Stimulated activated CD4-positive, alpha-beta T cell treated with anti-CD3 and anti-CD28 coated beads, Interleukin-1b, Interleukin-23, amount 100 ng/mL, for 4 hours (primary cell): ENCODE measurements at places on chromosomes 3 and 15.

DNA sequence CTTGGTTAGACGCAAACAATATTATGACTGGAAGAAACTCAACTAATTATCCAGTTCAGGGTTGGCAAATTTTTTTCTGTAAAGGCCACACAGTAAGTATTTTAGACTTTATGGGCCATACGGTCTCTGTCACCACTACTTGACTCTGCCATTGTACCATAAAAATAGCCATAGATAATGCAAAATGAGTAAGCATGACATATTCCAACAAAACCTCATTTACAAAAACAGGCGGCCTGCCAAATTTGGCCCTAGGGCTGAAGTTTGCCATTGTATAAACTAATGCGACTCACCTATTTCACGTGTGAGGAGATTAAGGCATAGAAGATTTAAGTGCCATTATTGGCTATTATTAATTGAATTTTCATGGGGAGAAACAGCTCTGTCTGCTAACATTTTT is 116.8 kb upstream of the CNTN6 start:
- DNase-seq, result no peak

DNA sequence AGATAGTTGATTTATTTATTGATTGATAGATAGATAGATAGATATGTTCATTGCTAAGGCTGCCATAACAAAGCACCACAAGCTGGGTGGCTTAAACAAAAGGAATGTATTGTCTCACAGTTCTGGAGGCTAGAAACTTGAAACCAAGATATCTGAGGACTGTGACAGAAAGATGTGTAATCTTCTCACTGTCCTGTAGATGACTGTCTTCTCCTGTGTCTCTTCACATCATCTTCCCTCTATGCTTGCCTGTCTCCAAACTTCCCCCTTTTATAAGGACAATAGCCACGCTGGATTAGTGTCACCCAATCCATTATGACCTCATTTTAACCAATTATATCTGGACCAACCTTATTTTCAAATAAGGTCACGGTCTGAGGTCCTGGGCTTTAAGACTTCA is 40.9 kb downstream of the GNB4 start:
- no peak for DNase-seq

DNA sequence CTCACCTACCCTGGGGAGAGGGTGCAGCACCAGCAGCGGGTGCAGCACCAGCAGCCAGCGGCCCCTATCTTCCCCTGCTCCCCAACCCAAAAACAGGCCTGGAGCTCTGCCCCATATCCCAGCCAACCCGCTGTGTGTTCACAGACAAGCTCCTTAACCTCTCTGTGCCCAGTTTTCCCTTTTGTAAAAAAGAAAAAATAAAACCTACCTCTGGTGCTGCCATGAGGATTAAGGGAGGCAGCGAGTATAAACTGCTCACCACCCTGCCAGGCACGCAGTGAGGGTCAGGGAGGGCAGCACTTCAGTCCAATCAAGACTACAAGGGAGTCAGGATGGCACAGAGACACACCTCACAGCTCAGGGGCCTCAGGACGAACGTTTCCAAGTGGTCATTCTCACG is 163.3 kb downstream of the NUP210 start:
- no peak for DNase-seq

GRCh38 chr3:28449398-28449797 is 100.8 kb upstream of the AZI2 start:
- no peak for DNase-seq

- no peak for DNase-seq
These were observed 403.7 kb downstream of the SOX2 start for GRCh38 chr3:182115328-182116015.

DNA sequence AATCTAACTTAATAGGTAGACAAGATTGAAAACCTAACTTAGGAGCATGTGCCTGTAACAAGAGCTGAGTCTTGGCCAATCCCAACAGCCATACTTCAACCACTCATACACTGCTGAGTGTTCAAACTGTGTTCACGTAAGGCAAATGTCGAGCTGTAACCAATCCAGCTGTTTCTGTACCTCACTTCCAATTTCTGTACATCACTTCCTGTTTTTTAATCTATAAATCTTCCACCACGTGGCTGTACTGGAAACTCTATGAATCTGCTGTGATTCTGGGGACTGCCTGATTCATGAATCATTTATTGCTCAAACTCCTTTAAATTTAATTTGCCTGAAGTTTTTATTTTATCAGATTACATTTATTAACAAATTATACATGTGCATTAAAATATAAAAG is 44.6 kb upstream of the NEDD4 start:
- peak; percentile 6 for DNase-seq

- no peak for DNase-seq
These were observed 197.6 kb upstream of the CFAP20DC start for GRCh38 chr3:59247402-59247841.

GRCh38 chr3:180117381-180118163 is 80.8 kb upstream of the PEX5L start:
- no peak for DNase-seq

DNA sequence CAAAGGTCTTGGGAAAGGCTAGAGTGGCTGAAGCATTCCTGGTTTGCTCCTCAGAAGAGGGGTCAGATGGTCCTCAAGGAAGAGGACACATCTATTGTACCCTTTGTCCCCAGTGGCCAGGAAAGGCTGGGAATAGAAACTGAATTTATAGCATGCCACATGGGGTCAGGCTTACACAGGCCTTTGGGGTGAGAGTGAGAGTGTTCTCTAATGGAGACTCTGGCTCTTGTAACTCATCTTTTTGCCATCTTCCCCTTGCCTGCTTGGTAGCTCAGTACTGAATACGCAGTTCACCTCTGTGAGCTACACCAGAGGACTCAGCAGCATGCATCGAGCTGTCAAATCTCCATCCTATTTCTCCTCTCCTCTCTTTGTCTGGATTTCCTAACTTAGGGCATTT is 87.5 kb downstream of the ATP2B2 start:
- DNase-seq, result no peak

- DNase-seq, result no peak
These were observed 20.6 kb upstream of the FAM107A start for GRCh38 chr3:58597770-58598310.

- no peak for DNase-seq
These were observed 95.8 kb upstream of the CTDSPL start for GRCh38 chr3:37765591-37766488.

DNA sequence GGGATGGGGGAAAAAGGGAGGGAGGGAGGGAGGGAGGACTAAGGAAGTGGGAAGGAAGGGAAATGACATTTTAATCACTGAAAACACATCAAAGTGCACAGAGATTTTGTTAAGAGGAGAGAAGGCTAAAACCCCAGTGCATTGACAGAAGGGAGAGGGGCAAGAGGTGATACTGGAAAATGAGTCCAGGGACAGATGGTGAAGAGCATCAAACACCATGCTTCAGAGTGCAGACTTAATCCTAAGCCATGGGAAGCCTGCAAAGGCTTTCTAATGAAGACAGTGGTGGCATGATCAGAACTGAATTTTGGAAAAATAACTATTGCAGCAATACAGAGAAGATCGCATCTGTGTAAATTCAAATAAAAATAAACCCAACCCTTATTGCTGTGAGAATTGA is 41.8 kb downstream of the HGD start:
- no peak for DNase-seq

- no peak for DNase-seq
These were observed 41.1 kb downstream of the CTXND1 start for GRCh38 chr15:80210611-80211573.

DNA sequence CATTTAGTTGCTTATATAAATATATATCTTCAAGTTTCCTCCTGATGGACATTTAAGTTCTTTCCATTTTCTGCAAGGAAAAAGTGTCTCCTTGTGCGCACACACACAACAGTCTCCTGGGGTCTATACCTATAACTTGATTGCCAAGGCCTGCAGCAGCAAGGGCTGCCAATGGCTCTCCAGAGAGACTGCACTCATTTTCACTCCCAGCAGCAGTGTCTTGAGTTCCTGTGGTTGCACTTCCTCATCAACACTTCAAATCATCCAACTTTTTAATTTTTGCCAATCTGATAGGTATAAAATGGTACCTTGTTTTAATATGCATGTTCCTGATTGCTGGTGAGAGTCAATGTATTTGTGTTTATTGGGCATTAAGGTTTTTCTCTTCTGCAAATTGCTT is 23.1 kb downstream of the TNFAIP8L3 start:
- no peak for DNase-seq

DNA sequence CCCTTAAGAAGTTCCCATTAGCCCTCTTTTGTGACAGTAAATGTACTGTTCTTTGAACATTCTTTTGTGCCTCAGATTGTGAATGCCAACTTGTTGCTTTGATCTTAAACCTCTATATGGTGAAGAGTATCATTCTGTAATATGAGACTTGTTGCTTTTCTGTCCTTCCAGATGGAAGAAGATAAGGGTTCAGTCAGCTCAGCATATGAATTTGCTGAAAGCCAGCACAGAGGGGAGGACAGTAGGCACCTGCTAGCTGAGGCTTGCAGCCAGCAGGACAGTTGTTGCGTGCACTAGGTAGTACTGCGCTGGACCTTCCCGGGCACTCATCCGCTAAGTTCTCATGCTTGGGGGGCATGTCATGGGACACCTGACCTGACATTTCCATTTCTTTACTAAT is 74.7 kb downstream of the DCUN1D1 start:
- DNase-seq, result no peak

DNA sequence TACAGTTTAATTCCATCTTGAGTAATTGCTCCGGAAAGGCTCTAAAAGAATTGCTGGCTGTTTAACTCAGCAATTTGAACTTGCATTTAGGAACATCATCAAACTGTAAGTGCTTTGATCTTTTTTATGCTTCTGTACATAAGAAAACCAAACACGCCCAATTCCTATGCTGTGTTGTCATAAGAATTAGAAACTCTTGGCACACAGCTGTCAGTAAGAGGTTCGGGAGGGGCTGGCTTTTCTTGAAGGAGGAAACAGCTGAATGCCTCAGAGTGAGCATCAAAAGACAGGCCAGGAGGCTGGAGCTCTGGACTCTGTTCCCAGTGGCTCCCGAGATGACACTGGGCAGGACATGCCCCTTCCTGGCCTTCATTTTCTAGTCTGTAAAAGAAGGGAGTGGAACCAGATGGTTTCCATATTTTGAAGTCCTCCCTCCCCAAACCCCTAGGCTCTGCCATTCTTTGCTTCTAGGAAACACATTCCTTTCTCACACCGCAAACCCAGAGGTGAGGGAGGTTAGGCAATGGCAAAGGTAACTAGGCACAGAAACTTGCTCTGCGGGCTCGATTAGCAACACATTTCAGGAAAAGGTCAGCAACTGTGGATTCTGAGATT is 73.7 kb upstream of the DLG1 start:
- no peak for DNase-seq

GRCh38 chr3:179961071-179961702 is 75.5 kb downstream of the PEX5L start:
- DNase-seq, result no peak

- no peak for DNase-seq
These were observed 30.6 kb downstream of the CYP19A1 start for GRCh38 chr15:51307811-51308210.

GRCh38 chr3:109337393-109337792 is at the start of gene DPPA4:
Gene DPPA4, minus strand, starts transcription at chr3:109337546. Its CDS starts 29 bp downstream, at chr3:109337517.
- no peak for DNase-seq

DNA sequence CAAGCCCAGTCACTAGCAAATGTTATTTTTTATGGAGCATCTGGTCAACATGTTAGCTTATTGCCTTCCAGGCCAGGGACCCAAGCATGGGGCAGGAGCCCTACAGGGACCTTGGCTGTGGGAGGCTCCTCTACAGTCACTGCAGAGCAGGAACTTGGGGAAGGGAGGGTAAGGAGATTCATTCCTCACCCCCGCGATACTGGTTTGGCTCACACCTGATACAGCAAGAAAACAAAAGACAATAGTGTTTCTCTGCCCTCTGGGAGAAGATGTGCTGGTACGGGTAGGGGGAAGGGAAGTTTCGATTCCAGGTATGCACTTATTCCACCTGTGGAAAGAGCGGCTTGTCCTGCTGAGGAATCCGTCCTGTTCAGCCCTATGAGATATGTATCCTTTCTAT is 77.6 kb downstream of the SLC12A8 start:
- DNase-seq, result no peak

DNA sequence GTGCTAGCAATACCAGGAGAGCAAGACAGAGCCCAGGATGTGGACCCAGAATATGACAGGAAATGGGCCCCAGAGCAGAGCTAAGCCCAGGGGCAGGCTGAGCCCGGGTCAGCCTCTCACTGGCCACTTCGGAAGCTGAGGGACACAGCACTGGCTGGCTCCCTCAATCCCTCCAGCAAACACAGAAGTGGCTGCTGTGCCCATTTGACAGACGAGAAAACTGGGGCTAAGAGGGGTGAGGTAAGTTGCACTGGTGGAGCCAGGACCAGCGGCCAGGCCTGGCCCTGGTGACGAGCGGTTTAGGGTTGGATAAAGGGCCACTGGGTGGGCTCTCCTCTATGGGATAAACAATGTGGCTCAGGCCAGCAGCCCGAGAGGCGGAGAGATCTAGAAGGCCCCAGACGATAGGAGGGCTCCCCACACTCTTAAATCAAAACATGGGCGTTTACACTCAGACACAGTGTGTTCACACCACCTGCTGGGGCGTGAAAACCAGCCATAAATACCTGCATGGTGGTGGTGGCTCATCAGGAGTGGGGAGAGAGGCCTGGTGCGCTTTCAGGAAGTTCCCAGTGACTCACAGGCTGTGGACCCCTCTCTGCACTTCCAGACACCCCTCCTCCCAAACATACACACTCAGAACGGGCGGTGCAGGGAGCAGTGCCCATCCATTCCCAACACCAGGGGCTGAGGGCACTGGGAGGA is 12.0 kb upstream of the LINGO1 start:
- no peak for DNase-seq

DNA sequence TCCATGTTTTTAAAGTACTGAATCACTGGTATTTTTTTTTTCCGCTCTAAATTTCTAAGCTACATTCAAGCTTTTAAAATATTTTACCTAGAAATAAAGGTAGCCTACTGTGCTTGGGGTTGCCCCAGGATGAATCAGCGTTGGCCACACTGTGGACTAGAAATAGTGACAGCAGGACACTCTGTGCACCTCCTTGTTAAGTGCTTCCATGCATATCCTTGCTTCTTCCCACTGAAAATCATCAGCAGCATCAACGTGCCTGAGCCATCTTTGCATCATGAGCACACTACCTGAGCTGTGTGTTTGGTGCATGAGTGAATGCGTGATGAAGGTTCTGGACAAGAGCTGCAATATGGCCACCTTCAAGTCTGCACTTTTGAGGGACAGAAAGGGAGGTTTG is 142.0 kb upstream of the SLC2A2 start:
- DNase-seq, result no peak

DNA sequence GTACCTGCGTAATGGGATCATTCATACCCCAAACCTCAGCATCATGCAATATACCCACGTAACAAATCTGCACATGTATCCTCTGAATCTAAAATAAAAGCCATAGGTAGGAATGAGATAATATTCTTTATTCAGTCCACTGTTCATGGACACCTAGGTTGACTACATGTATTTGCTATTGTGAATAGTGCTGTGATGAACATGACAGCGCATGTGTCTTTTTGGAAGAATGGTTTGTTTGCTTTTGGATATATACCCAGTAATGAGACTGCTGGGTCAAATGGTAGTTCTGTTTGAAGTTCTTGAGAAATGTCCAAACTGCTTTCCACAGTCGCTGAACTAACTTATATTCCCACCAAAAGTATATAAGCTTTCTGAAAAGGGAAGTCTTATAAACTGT is 117.9 kb upstream of the FAM3D start:
- DNase-seq, result no peak
